Fibroblast of mammary gland (primary cell): ENCODE measurements at places on chromosomes 3 and 15.

- DNase-seq = peak; percentile 60
Observed at GRCh38 chr15:62455441-62455921, 290.4 kb upstream of the C2CD4B start.

DNA sequence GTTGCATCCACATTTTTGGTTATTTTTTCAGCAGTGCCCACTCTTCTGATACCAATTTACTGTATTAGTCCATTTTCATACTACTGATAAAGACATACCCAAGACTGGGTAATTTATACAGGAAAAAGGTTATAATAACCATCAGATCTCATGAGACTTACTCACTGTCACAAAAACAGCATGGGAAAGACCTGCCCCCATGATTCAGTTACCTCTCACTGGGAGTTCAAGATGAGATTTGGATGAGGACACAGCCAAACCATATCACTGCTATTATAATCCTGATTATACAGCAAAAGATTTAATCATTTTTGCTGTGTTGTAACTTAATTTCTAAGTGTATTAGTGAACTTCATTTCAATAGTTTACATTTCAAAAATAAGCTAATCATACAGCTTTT lies 6.6 kb downstream of the ZBED2 start:
- peak; percentile 12 for DNase-seq

DNA sequence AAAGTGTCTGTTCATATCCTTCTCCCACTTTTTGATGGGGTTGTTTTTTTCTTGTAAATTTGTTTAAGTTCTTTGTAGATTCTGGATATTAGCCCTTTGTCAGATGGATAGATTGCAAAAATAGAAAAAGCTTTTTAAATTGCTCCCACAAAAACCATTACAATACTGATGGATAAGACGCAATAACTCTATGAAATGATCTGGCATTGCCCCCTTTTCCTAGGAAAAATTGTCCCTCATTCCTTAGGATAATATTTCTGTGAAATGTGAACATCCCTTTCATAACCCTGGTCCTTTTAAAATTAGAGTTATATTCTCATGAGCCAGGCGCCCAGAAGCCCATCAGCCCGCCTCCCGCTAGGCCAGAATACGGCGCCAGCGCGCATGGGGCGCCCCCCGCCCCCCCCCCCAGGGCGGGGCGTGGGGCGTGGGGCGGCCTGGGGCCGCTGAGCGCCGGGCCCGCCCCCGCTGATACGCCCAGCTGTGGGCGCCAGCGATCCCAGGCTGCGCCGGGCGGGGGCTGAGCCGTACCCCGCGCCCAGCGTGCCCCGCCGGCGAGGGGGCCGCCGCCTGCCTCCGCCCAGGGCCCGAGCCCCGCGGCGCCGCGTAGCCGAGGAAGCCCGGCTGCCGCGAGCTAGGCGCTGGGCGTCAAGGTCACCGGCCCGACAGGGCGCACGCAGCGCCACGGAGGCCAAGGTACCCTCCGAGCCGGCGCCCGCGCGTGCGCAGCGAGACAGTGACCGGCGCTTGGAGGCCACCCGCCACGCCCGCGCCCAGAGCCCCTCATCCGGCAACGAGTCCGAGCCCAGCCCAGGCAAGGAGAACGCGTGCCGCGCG lies 11.1 kb upstream of the ROPN1B start:
- DNase-seq = no peak

DNA sequence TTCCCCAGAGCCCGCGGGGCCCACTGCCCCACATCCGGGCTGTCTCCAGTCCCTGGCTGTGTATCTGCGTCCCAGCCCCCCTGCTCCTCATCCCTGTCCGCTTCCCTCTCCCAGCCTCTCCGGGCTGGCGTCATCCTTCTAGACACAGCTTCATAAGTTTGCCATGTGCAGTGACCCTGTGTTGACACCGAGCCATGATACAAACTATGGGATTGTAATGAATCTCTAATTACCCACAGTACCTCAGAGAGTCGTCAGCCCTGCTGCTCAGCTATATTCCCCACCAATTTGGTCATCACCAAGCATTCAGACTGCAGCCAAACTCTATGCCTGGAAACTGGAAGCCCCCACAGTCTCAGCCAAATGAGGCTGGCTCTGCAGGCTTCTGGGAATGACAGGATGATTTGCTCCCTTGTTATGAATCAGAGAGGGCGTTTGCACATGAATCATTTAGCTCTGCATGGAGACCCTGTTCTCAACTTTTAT lies 466.1 kb upstream of the ATP11B start:
- DNase-seq = no peak

GRCh38 chr15:62782071-62782841 lies 260.3 kb upstream of the TPM1 start:
- peak; percentile 81 for DNase-seq
